ENCODE measurements at places on chromosomes 1 and 21.

- DNase-seq, result no peak
Observed at GRCh38 chr21:30491963-30492428, at the start of gene KRTAP19-3. KRTAP19-3 (minus strand) TSS chr21:30492013; CDS start chr21:30491957, 56 bp downstream.

DNA sequence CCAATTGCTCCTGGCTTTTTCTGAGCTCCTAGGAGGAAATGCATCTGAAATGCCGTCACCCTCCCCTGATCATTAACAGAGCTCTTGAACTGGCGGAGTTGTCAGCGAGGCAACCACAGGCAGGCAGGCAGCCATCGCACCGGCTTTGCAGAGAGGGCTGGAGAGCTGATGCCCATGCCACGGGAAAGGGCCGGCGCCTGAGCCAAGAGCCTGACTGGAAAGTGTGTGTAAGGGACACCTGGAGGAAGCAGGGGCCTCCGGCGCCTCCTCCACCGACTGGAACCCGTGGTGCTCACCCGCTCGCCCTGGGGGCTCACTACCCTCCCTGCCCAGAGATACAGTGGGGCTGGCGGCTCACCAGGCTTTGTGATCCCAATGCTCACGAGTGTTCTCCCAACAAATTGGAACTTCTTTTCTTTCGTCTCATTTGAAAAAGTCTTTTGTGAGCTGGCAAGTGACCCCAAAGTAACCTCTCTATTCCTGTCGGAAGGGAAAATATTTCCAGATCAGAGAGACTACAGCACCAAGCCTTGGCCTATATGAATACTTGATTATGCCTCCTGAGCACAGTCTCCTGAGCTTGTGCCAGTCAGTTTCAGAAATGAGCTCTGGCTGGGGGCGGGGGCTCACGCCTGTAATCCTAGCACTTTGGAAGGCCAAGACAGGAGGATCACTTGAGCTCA, 97.7 kb upstream of the SLC25A33 start:
- DNase-seq, result no peak

- no peak for DNase-seq
Observed at GRCh38 chr1:55694310-55694801, 479.2 kb upstream of the USP24 start.

DNA sequence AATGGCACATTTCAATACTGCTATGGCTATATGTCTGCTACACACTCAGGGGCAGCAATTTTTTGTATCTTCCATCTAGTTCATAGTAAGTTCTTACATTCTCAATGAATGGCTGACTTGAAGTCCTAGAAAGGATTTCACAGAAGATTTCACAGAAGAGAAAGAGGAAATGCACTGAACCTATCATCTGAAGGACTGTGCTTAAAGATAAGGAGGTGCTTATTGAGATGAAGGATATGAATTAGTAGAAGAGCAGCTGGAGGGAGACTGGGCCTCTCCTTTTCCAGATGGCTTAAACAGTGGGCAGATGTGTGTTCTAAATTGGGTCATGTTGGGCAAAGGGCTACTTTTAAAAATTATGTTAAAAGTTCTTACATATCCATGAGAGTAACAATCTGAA, 14.6 kb downstream of the ADAR start:
- DNase-seq, result no peak

DNA sequence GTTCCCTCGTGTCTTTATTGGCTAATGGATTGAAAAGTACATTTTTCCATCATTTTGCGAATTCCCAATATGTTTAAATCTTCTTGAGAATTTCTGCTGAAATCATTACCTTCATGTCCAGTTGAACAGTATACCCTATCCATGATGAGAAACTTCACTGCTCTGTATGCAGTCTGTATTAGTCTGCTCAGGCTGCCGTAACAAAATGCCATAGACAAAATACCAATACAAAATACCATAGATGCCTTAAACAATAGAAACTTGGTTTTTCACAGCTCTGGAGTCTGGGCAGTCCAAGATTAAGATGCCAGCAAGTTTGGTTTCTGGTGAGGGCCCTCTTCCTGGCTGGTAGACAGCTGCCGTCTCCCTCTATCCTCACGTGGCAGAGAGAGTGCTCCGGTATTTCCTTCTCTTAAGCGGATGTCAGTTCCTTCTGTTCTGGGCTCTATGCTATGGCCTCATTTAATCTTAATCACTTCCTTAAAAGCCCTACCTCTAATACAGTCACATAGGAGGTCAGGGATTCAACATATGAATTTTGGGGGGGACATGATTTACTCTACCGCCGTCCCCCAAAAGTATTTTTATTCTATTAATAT, 27.0 kb downstream of the CXADR start:
- DNase-seq, result no peak

DNA sequence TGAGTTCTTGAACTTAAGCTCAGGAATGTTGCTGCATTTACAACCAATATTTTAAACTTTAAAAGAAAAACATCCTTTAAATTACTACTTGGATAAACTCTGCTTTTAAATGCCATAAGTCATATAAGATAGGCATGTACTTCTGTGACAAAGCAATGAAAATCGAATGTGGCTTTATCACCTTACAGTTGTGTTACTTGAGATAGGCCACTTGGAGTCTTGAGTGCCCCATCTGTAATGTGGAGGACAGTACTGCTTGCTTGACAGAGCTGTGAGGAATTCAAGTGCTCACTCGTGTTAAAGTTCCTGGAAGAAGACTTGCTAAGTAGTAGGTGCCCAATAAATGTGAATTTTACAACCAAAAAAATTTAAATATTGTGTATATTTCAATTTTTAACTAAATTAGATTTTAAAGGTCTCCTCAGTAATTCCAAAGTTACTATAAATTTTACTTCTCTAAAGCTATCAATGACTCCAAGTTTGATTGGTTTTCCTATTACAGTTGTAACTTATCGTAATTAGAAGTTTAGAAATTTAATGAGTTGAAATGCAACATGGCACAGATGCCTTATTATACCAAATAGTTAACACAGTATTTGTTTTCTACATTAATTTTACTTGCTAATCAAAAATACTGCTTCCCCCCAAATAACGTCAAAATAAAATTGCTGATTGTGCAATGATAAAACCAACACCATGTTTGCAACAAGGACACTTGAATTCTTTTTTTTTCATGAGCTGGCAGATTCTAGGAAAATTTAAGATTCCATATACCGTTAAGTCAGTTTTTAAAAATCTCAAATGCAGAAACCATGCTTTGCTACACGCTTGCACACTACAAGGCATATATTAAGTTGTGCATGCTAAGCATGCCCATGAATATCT, 21.8 kb downstream of the PSMB2 start:
- no peak for DNase-seq

- no peak for DNase-seq
Observed at GRCh38 chr1:226806988-226807387, 63.4 kb upstream of the PSEN2 start.

- DNase-seq, result no peak
Observed at GRCh38 chr1:224873434-224874369, 55.8 kb upstream of the DNAH14 start.

DNA sequence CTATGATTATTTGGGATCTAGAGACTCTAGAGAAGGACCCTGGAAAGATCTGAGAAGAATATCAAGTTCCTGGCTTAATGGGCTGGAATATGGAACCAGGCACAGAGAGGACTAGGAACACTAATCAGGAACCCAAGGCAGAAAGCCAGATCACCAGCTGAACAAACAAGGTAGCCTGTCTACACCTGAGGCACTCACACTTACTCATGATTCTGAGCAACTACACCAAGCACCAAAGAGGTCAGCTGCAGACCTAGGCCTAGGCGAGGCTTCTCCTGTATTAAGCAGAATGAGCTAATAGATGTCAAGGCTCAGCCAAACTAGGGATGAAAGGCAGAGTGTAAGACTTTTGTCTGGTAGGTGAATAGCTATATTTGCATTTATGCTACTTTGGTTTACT, 368.1 kb downstream of the LTN1 start:
- DNase-seq, result no peak

GRCh38 chr21:32994305-32994704, 31.4 kb upstream of the OLIG2 start:
- no peak for DNase-seq

- no peak for DNase-seq
Observed at GRCh38 chr1:16349847-16350406, 2.4 kb downstream of the FBXO42 start.

GRCh38 chr21:45179568-45180245, 105.3 kb downstream of the ADARB1 start:
- DNase-seq, result no peak

- no peak for DNase-seq
Observed at GRCh38 chr1:41842326-41842725, 76.4 kb downstream of the HIVEP3 start.

DNA sequence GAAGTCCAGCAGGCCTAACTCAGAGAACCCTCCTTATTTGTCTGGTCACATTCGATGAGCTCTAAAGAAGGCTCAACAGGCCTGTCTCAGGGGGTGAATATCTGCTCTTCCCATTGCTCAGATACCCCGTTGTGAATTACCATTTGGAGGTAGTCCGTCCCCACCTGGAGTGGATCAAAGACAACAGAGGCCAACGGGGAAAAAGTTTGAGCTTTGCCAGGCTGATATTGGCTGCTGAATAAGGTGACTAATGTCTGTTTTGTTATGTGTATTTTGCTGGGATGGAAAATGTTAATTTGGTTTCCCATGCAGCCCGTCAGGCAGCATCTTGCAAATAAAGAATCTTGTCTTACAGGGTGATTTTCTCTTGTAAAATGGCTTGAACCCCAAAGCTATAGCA, 69.2 kb upstream of the EPS8L3 start:
- no peak for DNase-seq

DNA sequence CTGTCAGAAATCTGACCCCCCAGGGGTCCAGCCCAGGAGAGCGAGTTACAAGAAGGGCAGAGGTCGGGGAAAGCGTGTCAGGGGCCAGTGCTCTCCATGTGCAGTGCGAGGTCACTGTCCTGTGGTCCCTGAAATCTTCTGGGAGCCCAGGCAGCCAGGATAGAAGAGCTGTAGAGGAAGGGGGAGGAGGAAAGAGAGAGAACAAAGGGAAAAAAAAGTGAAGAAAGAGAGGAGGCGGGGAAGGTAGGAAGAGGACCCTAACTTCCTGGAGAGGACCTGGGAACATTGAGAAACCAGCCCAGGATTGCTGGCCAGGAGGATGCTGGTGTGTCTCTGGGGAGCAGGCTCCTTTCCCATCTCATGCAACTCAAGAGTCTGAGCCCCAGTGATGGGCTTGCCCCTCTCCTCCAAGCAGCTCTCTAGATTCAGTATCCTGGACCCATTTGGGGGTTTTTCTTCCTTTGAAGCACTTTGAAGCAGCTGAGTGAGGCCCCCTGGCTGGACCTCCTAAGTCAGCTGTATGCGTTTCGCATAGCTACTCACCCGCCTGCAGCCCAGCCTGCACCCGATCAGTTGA, 6.8 kb upstream of the INAVA start:
- no peak for DNase-seq

GRCh38 chr1:67174716-67175284, 8.5 kb downstream of the IL23R start:
- no peak for DNase-seq

DNA sequence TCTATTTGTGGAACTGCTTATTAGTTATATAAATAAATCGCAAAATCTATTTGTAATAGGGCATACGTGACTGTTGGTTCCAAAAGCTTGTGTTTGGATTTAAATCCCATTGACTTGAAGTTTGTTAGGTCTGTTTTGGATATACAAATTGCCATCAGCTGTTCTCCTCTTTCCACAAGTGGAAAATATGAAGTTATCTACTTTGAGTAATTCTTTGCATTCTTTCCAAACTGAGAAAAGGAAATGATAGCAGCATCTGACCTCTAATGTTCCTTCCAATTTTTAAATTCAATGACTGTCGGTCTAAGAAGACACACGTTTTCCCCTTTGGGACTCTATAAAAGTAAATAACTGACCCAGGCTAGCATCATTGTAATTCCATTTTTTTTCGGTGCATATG, 165.7 kb upstream of the SGIP1 start:
- DNase-seq, result no peak

GRCh38 chr1:209556162-209556690, 27.3 kb upstream of the CAMK1G start:
- no peak for DNase-seq

DNA sequence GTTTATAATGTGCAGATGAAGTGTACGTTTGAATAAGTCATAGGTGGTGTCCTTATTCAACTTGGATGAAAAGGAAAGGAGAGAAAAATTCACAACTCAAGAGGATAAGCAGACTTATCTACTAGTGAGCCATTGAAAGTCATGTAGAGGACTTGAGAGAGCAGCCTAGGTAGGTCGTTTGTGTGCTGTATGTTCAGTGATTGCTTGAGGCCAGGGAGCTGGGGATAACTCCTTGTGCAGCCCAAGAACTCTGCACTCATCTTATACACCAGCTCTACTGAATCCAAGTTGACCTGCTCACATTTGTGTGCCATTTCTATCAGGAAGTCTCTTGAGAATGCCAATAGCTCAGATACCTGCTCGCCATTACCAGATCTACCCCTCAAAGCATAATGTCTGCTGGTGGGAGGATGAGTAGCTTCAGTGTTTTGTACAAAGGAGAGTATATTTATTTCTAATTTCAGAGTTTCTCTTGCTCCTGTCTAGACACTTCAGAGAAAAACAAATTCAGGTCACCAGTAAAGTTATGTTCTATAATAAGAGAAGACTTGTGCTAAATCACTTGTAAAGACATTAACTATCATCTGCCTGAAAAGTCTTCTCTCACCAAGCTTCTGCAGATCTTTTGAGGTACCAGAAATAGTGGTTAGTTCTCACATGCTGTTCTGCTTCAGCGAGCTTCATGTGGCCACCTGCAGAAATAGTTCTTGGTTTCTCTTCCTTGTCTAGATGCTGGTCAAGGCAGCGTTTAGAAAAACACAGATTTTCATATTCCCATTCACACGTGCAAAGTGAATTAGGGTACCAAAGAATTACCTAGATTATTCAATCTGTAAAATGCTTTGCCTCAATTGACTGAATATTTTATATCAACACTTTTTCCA, 10.8 kb downstream of the S1PR1 start:
- no peak for DNase-seq

DNA sequence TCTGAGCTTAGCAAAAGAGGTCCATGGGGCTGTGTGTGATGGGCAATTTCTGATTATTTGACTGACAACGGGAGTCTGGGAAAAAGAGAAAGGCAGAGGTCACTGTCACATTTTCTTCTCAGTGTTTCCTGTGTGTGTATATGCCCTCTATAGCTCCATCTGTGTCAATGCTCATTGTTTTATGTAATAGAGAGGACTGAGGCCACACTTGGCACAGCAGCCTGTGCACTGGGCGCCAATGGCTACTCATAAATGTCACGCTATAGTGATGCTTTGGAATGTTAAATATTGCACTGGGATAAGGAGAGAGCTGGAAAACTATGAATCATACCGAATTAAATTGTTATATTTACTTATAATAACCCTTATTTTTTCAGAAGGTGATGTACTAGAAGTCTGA, 365.4 kb downstream of the NEGR1 start:
- no peak for DNase-seq

DNA sequence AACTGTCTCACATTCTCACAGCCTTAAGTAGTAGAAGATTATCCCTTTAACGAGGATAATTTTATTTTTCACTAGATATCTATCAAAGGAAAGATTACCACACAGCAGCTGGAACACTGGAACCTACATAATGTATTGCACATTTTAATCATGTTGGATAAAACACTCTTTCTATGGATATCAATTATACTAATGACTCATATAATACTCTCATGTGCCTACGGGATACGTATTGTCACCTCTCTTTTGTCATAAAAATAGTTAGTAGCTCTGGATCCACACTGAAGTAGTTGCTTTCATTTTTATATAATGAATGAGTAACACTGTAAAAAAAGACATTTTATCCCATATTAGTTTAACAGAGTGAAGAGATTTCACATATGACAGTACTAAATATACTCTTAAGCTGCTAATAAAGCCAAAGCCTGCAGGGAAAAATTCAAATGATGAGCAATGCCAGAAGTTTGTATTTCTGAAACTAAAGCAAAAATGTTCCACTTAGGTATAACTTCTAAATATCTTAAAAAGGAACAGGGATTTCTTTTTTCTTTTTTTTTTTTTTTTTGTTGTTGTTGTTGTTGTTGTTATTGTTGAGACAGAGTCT, 408.7 kb upstream of the PKN2 start:
- no peak for DNase-seq
